ENCODE measurements at places on chromosomes 12 and 14.

DNA sequence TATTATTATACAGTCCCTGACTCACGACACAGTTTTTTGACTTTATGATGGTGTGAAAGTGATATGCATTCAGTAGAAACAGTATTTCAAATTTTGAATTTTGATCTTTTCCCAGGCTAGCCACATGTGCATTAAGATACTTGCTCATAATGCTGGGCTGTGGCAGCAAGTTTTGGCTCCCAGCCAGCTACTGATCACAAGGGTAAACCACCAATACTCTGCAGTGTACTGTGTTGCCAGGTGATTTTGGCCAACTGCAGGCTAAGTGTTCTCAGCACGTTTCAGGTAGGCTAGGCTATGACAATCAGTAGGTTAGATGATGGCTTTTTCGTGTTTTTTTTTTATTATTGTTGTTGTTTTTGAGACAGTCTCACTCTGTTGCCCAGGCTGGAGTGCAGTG is 69.4 kb upstream of the ACTN1 start:
- no peak for DNase-seq

- no peak for DNase-seq
Measured at GRCh38 chr14:92653162-92653651, 95.2 kb downstream of the LGMN start.

GRCh38 chr14:90778571-90779255 is 37.5 kb downstream of the TTC7B start:
- no peak for DNase-seq

DNA sequence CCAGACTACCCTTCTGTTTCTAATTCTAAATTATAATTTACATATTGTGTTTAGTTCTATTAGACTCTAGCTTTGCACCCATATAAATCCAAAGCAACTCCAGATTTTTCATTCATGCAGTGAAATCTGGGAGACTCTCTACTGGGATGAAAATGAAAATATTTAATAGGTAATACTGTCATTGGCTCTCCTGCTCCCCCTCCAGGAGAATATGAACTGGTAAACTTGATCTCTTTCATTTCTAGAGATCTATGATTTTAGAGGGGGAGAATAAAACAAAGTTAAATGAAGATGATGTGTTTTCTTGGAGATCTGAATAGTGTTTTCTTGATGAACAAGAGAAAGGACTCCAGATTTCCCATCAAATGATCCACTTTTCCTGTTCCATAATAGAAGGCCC is 104.3 kb upstream of the TMCC3 start:
- DNase-seq = no peak

DNA sequence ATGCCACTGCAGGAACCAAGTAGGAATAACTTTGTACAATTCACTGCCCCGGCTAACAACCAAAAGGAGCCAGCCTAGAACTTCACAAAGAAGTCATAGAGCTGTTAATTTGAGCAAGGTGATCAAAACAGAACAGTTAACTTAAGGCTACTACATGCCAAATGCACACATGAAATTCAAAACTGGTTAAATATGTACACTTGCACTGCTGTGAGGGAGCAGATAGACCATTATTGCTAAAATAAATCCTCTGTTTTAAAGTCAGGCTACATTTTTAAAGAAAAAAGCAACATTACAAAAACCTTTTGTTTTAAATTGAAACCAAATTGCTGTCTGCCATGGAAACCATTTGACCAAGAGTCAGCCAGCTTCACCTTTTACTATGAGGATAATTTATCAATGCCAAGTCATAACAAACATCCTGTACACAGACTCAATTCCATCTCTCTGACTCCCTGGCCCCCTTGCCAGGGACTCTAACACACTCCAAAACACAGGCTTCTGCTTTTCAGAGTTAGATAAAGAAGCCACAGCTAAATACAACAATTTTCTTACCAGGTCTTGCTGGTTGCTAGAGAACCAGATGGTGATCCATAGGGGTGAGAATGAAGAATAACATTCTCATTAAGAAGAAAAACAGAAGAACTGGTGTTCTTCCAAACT is 84.0 kb downstream of the LRP6 start:
- no peak for DNase-seq

DNA sequence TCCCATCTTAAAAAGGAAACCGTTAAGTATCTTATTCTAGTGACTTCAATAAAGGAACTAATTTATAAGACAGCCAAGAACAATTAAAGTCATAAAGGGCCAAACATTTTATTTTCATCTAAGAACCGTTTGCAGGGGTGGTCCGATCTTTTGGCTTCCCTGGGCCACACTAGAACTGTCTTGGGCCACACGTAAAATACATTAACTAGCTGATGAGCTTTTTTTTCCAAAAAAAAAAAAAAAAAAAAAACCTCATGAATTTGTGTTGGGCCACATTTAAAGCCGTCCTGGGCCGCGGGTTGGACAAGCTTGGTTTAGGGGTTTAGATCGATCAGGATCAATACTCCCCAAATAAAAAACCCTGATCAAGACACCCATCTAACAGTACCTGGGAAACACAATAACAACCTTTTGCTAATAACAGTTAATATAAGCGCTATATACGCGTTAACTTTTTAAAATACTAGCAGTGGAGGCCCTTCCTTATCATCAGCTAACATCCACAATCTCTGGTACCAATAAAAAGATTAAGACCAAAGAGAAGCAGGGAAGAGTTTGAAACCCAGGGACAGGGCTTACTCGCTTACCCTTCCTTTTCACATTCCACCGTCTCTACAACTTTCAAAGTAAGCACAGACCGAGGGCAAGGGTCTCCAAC is 1.1 kb downstream of the NAP1L1 start:
- no peak for DNase-seq

- DNase-seq = no peak
Measured at GRCh38 chr14:51859131-51859530, 1.3 kb upstream of the GNG2 start.
